ENCODE measurements at places on chromosomes 5 and 9.

DNA sequence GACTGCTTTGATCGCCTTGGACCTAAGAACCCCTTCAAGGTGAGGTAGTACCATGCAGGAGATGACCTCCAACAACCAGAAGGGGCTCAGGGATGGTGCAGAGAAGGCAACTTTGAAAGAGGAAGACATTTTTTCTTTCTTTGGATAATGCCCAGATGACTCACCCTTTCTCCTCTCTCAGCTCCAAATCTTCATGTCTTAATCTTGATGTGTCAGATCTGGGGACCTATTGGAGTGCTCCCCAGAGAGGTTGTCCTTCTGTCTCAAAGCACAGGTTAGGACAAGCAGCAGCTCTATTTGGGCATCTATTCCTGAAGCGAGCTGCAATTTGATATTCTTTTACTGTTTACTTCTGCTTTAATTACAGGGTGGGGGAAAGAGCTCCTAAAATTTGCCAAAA lies 229.9 kb upstream of the MAP3K1 start:
- H3K36me3 ChIP-seq: peaks cover 2% of the 10 kb centered on the region
- no peak overlapping the region for H3K4me3 ChIP-seq
- no peaks in the 10 kb centered on the region for H3K27me3 ChIP-seq

DNA sequence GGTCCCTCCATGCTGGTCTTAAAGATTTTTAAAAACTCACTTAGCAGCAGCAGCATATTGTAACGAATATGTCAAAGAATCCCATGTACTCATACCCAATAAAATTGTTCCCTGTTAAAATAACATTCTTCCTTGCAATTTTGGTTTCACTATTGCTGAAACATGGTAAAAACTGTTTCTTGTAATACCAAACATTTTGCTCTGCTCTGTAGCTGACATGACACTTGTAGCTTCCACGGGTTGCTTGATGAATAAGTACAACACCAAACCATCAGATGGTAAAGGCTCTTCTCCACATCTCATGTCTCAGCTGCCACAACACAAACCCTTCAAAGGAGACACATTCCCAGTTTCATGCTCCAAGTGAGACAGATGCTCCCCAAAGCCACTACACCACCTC lies 180.7 kb upstream of the PTGER4 start:
- peaks cover 37% of the 10 kb centered on the region for H3K4me1 ChIP-seq
- no peaks in the 10 kb centered on the region for H3K27me3 ChIP-seq
- H3K4me3 ChIP-seq: no peak overlapping the region
- no peak overlapping the region for H3K27ac ChIP-seq

GRCh38 chr5:150227036-150227435 lies 37.2 kb downstream of the SLC6A7 start:
- DNase-seq: no peak
- H3K27me3 ChIP-seq: no peaks in the 10 kb centered on the region
- no peak overlapping the region for H3K4me3 ChIP-seq
- no peak overlapping the region for H3K27ac ChIP-seq
- H3K36me3 ChIP-seq: no peaks in the 10 kb centered on the region

DNA sequence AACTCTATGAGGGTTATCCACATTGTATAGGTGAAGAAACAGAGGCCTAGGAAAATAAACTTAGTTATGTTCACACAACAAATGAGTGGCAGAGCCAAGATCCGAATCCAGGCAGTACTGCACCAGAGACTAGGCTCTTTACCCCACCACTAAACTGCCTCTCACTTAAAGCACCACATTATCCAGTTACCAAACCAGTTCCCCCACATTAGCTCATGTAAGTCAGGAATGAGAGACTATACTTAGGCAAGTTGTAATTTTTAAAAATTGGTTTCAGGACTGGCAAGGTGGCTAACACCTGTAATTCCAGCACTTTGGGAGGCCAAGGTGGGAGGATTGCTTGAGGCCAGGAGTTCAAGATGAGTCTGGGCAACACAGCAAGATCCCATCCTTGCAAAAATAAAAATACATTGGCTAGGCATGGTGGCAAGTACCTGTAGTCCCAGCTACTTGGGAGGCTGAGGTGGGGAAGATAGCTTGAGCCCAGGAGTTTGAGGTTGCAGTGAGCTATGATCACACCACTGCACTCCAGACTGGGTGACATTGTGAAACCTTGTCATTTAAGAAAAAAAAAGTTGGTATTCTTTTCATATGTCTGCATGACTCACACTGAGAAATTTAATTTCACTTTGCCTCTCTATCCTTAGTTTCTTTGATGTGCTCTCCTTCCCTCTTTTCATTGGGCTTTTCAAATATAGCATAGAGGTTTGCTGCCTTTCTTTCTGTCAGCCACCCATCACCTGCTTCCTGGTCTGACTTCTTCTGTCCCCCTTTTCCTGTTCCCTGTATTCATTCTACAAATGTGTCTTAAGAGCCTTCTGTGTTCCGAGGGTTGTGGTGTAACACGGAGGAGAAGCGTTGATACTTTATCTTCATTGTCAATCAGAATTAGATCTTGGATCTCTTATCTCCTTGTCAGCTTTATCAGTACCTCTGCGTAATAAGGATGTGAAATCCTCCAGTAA lies 64.7 kb downstream of the ERMP1 start:
- H3K4me1 ChIP-seq: peaks cover 33% of the 10 kb centered on the region
- DNase-seq: no peak
- H3K36me3 ChIP-seq: peaks cover 59% of the 10 kb centered on the region
- H3K4me3 ChIP-seq: no peak overlapping the region

DNA sequence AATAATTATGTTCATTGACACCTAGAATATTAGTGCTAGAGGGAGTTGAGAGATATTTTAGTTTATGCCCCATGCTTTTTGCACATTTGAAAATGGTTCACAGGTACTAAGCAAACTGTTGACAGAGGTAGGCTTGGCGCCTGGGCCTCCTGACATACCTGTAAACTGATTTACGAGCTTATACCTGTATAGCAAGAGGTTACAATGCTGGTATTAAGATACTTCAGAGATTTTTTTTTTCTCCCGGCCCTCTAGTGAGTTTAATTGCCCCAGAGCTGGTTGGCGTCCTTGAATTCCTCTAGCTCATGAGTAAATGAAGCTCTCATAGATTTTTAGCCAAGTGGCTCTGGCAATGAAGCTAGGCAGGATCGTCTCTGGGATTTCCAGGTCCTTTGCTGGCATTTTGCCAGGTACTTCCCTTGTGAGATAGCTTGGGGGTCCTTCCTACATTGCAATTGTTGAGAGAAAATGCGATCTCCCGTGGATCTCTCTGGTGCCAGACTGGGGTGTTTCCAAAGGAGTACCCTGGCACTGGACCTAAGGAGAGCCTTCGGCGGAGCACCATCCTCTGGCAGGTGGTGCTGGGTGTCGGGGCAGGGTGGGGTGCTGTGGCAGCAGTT lies 9.0 kb downstream of the SLC36A1 start:
- no peaks in the 10 kb centered on the region for H3K36me3 ChIP-seq
- peaks cover 8% of the 10 kb centered on the region for H3K4me1 ChIP-seq
- H3K27ac ChIP-seq: no peak overlapping the region
- H3K4me3 ChIP-seq: no peak overlapping the region

DNA sequence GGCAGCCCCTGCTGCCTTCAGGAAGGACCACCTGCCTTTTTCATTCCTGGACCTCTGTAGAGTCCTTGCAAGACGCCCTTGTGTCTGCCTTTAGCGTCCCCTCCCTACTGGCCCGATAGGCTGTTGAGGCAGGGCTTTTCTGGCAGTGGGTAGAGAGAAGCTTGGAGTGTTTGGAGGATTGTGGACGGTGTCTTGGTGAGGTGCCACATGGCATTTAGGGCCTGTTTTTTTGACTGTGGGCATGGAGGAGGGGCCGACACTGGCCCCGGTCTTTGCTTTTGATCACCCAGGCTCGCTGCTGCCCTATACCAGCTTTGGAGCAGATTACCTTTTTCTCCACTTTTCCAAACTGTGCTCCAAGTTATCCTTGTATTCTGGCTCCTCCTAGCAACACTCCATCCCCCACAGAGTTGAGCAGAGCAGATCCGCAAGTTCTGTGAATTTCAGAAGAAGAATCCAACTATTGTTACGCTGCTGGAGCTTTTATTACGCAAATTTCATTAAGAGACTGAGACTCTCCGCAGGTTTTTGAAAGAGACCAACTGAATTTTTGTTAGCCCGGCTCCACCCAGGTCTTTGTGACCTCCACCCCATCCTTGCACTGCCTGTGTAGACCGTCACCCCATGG lies 34.8 kb upstream of the PRDM12 start:
- no peak overlapping the region for H3K27ac ChIP-seq
- no peaks in the 10 kb centered on the region for H3K4me1 ChIP-seq

GRCh38 chr5:25458628-25459027 lies 813.9 kb upstream of the CDH10 start:
- no peak overlapping the region for H3K4me3 ChIP-seq
- H3K4me1 ChIP-seq: no peaks in the 10 kb centered on the region
- H3K27me3 ChIP-seq: no peaks in the 10 kb centered on the region
- H3K27ac ChIP-seq: no peak overlapping the region
- H3K36me3 ChIP-seq: no peaks in the 10 kb centered on the region

DNA sequence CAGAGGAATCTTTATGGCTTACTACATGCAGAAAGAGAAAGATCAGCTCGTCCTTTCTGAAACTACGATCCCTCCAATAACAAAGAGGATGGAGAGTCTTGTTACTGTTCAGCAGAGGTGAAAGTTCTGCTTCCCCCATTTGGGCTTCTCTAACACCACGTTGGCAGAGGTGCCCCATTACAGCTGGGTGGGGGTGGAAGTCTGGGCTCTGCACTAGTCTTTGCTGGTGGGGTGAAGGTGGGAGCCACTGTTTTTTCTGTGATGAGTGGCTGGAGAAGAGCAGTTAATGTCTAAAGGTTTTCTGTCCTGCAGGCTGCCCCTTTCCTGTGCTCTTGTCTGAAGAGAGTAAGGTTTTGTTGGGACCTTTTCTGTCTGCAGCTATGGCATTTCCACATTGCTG lies 64.7 kb upstream of the OTULINL start:
- no peak overlapping the region for H3K4me3 ChIP-seq
- H3K27me3 ChIP-seq: no peaks in the 10 kb centered on the region
- DNase-seq: no peak
- no peak overlapping the region for H3K27ac ChIP-seq

DNA sequence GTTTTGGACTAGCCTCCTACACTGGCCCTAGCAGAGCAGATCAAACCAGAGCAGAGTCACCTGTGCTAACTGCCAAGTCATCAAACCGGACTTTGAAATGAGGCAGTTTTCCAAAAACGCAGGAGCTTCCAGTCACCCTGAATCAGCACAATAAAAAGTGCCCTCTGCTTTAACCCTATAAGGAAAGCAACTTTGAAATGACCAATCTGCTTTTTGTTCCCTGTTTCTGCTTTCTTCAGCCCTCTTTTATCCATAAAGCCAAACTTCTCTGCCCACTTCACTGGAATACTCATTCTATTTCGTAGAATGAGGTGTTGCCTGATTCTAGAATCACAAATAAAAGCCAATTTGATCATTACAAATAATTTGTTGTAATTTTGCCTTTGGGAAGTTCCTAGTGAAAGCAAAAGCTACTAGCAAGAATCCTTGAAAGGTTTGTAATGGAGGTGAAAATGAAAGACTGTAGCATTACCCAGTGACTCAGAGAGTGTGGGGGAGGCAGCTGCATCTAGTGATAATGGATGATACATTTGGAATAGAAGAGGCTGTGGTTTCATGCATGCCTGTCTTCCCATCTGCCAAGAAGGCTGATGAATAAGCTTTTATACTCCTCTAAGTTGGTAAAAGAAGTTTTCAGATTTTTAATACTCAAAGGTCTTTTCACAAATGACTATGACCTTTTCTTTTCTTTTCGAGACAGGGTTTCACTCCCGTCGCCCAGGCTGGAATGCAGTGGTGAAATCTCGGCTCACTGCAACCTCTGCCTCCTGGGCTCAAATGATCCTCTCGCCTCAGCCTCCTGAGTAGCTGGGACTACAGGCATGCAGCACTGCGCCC lies 14.9 kb downstream of the SPAAR start:
- H3K36me3 ChIP-seq: no peaks in the 10 kb centered on the region
- peak overlapping the region; percentile 38 for H3K4me3 ChIP-seq
- peaks cover 23% of the 10 kb centered on the region for H3K4me1 ChIP-seq
- peak; percentile 25 for DNase-seq

DNA sequence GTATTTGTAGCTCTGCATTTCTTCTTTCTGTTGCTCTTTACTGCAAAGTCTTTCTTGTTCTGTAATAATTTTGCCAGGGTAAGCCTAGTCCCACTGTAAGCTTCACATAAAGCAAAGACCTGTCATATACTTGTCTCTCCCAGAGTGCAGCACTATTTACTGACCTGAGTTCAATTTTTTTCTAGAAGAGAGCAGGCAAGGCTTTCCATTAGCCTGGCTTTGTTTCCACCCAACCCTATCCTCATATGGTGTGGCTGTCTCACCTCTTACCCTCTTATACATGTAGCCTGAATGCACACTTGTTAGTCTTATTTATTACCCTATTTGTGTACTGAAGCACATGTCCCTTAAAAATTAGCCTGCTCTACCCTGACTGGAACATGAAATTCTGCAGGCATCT lies 170.4 kb downstream of the EFNA5 start:
- peaks cover 6% of the 10 kb centered on the region for H3K27me3 ChIP-seq
- peaks cover 7% of the 10 kb centered on the region for H3K4me1 ChIP-seq
- no peak overlapping the region for H3K27ac ChIP-seq
- no peak for DNase-seq
- H3K4me3 ChIP-seq: no peak overlapping the region

GRCh38 chr5:125298746-125299379 lies 552.4 kb upstream of the ZNF608 start:
- no peak overlapping the region for H3K27ac ChIP-seq
- no peak for DNase-seq
- no peaks in the 10 kb centered on the region for H3K4me1 ChIP-seq

DNA sequence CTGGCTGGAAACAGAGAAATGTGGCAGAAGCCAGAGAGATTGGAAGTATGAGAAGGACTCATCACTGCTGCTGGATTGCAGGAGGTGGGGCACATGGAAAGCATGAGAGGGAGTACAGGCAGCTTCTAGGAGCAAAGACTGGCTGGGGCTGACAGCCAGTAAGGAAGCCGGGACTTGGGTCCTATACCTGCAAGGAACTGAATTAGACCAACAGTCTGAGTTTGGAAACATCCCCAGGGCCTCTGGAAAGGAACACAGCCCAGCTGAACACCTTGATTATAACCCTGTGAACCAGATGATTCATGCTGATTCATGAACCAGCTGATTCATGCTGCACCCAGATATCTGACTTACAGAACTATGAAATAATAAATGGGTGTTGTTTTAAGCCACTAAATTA lies 93.4 kb downstream of the OSTF1 start:
- H3K4me1 ChIP-seq: peaks cover 5% of the 10 kb centered on the region
- no peak overlapping the region for H3K4me3 ChIP-seq
- H3K27ac ChIP-seq: no peak overlapping the region
- no peaks in the 10 kb centered on the region for H3K27me3 ChIP-seq

GRCh38 chr9:2923766-2924379 lies 80.0 kb upstream of the PUM3 start:
- no peak overlapping the region for H3K4me3 ChIP-seq
- H3K4me1 ChIP-seq: no peaks in the 10 kb centered on the region
- H3K36me3 ChIP-seq: no peaks in the 10 kb centered on the region
- peaks cover 4% of the 10 kb centered on the region for H3K27me3 ChIP-seq
- DNase-seq: no peak

Data from activated naive CD8-positive, alpha-beta T cell treated with anti-CD3 and anti-CD28 coated beads, Interleukin-2, amount 50 U/mL, for 24 hours (primary cell).